ENCODE measurements at places on chromosomes 4 and X.

- DNase-seq, result no peak
These were observed 128.2 kb downstream of the ASMT start for GRCh38 chrX:1743105-1743504.

- no peak for DNase-seq
These were observed 2.8 kb downstream of the NHS start for GRCh38 chrX:17377795-17378194.

DNA sequence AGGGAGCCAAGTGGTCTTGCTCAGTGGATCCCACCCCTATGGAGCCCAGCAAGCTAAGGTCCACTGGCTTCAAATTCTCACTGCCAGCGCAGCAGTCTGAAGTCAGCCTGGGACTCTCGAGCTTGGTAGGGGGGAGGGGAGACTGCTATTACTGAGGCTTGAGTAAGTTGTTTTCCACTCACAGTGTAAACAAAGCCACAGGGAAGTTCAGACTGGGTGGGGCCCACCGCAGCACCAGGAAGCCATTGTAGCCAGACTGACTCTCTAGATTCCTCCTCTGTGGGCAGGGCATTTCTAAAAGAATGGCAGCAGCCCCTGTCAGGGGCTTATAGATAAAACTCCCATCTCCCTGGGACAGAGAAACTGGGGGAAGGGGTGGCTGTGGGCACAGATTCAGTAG lies 721.0 kb upstream of the NDST4 start:
- no peak for DNase-seq

- no peak for DNase-seq
These were observed 106.1 kb downstream of the ARAP2 start for GRCh38 chr4:36138220-36138619.

DNA sequence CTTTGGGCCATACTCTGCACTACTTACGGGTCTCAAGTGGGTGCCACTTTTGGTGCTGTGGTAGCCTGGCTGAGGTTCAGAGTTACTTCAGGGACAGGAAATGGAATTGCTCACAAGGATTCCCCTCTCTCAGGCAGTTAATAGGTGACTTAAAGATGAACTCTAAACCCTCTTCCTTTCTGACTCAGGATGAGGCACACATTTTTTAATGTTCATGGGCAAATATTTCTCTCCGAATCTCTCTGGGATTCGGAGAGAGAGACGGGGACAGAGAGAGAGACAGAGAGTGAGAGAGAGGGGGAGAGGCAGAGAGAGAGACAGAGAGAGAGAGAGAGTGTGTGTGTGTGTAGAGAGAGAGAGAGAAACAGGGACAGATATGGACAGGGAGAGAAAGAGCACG lies 79.8 kb downstream of the NYX start:
- no peak for DNase-seq

- DNase-seq, result no peak
These were observed 392.8 kb downstream of the GPM6A start for GRCh38 chr4:175419236-175419718.

- DNase-seq, result no peak
These were observed 366.7 kb upstream of the FAT1 start for GRCh38 chr4:187090401-187090800.

- DNase-seq, result no peak
These were observed 775.3 kb upstream of the HS3ST1 start for GRCh38 chr4:12203945-12204344.

DNA sequence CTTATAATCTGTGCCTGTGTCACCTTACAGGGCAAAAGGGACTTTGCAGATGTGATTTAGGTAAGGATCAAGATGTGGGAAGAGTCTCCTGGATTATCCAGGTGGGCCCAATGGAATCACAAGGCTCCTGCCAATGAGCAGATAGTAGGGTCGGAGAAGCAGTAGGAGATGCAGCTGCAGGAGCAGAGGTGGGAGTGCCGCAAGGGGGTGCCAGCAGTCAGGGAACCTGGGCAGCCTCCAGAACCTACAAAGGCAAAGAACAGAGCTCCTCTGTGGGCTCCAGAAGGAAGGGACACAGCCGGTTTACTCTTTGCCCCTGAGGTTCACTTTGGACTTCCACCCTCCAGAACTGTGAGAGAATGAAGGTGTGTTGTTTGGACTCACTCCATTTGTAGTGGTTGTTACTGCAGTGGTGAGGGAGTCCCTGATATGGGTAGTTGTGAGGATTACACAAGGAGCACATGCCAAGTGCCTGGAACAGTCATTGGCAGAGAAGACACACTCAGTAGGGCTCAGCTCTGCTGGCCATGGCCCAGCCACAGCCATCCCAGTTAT lies 318.5 kb downstream of the EVC2 start:
- DNase-seq, result no peak

DNA sequence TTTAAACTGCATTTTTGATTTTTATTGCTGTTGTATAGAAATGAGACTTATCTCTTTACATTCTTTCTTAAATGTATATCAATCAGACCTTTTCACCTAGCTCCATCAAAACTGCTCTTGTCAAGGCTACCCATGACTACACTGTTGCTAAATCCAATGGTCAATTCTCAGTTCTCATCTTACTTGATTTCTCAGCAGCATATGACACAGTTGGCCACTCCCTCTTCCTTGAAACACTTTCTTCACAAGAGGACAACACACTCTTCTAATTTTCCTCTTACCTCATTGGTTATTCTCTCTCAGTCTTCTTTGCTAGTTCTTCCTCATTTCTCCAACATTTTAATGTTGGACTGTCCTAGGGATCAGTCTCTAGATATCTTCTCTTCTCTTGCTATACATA lies 94.1 kb upstream of the CITED1 start:
- DNase-seq, result no peak

- DNase-seq, result no peak
These were observed 210.0 kb downstream of the KLHL4 start for GRCh38 chrX:87727620-87728019.

GRCh38 chr4:37981844-37982720 lies 21.9 kb downstream of the PTTG2 start:
- DNase-seq, result no peak

All from CD4-positive, alpha-beta T cell treated with Interleukin-12 subunit alpha and Interleukin-12 subunit beta, for 1 hour (primary cell).